ENCODE measurements at places on chromosomes 2 and 18. TPM values are rescaled to one million over a fixed set of nuclear protein-coding genes. Genes with fewer than 3 reads are reported as not detected.

Gene MTCL1
- total RNA-seq = 60.6 TPM

Gene CD8B
- total RNA-seq = not detected

Gene COA5
- total RNA-seq = 15.0 TPM

Gene RIT2
- total RNA-seq = not detected

Gene SP5
- not detected for total RNA-seq

Gene ABCB11
- not detected for total RNA-seq

Gene GALR1
- total RNA-seq = not detected

Gene INHBB
- total RNA-seq = not detected

Gene SRD5A2
- total RNA-seq = not detected

Gene MYCN
- not detected for total RNA-seq

Gene FZD7
- total RNA-seq = 35.8 TPM
